ENCODE measurements at places on chromosomes 5 and 9.

DNA sequence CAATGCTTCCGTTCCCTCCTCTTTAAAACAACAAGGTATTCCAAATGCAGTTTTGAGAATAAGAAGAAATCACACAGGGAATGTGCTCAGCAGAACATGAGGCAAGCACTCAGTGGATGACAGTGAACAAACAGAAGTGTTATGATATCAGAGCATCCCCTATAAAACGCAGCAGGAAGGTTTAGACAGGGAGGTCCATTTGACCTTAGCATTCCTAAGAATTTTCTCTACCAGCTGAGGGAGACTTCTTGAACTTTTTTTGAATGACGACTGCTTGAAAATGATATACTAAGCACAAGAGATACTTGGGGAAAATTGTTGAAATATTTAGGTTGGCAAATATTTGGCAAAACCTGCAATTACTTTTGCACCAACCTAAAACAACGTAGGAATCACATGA is 3.9 kb downstream of the AMACR start:
- no peak for DNase-seq

- DNase-seq: peak; percentile 98
Observed at GRCh38 chr9:97696803-97697601, at the start of gene XPA. Gene XPA (minus strand): TSS chr9:97697340. CDS start chr9:97697292, 48 bp downstream.

DNA sequence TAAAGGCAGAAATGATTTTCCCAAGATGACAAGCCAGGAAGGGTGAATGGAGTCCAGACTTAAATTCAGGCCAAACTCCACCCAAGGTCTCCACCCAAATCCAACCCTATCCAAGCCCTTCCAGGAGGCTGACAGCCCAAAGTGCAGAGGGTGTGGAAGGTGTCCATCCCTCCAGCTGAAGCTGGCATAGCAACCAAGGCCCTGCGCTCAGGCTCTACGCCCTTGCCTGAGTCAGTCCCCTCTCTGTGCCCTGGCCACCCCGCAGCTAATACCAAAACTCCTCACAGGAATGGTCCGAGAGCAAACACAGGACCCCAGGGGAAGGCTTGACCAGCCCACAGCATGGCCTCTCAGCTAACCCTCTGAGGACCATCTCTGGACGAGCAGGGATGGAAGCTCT is 2.1 kb downstream of the SEPTIN8 start:
- no peak for DNase-seq

- no peak for DNase-seq
Observed at GRCh38 chr5:2903451-2904395, 152.2 kb upstream of the IRX2 start.

DNA sequence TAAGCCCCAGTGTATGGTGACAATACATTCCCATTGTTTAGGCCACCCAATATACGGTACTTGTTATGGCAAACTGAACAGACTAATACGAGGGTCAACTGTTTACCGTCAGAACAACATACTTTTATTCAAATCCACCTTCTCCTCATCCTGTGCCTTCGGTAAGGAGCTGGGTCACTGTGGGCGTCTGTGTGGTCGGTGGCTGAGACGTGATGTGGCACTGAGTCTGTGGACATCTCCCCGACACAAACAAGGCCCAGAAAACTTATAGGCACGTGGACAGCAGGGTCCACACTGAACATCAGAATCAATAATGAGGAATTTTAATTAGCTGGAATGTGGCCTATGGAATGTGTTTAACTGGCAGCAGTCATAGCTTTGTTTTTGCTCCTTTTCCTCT is 154.3 kb upstream of the IRX2 start:
- DNase-seq: no peak
